Natural killer cell (primary cell): ENCODE measurements at places on chromosomes 5 and 9. TPM values are rescaled to one million over a fixed set of nuclear protein-coding genes. Genes with fewer than 3 reads are reported as not detected.

Gene PCDH12
- total RNA-seq, result not detected

Gene TTC16
- 21.5 TPM for total RNA-seq

Gene OR1J2
- total RNA-seq, result not detected

Gene BOD1
- 19.9 TPM for total RNA-seq

Gene HSPB3
- not detected for total RNA-seq

Gene FAM53C
- total RNA-seq, result 73.6 TPM
